ENCODE measurements at places on chromosomes 4 and X.

GRCh38 chr4:7103607-7104365 is 35.9 kb upstream of the GRPEL1 start:
- DNase-seq, result peak; percentile 81

DNA sequence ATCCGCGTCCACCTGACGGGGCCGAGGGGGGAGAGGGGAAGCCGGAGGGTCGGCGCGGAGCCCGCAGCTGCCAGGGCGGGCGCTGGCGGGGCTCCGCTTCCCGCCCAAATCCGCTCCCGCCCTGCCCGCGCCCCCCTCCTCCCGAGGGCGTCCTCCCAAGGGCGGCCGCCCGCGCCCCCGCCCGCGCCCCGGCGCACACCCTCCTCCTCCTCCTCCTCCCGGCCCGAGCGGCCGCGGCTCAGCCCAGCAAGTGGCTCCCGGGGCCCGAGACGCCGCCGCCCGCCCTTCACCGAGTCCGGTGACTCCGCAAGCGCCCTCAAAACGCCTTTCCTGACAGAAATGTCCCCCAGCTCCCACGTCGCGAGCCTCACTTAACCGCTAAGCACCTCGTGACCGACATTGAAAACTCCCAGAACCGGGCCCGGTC is 487 bp downstream of the HMGB2 start:
- DNase-seq, result peak; percentile 55

DNA sequence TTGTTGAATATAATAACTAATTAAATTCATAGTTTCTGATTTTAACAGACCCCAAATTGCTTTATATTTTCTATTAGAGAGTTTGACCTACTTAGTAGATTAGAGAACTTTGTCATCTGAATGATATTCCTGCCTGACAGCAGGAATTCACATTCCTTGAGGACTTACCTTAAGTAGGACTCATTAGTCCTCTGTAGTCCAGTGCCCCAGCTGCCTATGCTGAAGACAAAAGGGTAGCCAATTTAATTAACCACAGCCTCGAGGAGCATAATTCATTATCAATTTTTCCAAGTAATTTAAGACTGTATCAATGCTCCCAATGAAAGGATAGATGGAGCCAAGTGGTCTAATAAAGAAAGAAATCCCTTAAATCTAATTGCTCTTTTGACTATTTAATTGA is 1405.0 kb upstream of the IGFBP7 start:
- DNase-seq, result no peak

DNA sequence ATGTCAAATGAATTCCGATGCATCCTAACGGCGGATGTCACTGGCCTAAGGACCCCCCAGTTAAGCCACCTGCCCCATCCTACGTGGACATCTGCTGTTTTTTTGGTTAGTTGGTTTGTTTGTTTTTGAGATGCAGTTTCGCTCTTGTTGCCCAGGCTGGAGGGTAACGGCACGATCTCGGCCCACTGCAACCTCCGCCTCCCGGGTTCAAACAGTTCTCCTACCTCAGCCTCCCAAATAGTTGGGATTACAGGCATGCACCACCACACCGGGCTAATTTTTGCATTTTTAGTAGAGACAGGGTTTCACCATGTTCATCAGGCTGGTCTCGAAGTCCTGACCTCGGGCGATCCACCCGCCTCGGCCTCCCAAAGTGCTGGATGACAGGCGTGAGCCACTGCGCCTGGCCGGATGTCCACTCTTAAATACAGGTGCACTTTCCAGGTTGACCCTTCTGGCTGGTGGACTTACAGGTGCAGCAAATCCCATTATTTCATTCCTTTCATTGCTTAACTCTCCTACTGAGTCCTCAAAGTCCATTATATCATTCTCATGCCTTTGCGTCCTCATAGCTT is 206.2 kb downstream of the CRLF2 start:
- DNase-seq, result no peak

GRCh38 chr4:145552181-145552822 is 66.9 kb upstream of the MMAA start:
- no peak for DNase-seq

DNA sequence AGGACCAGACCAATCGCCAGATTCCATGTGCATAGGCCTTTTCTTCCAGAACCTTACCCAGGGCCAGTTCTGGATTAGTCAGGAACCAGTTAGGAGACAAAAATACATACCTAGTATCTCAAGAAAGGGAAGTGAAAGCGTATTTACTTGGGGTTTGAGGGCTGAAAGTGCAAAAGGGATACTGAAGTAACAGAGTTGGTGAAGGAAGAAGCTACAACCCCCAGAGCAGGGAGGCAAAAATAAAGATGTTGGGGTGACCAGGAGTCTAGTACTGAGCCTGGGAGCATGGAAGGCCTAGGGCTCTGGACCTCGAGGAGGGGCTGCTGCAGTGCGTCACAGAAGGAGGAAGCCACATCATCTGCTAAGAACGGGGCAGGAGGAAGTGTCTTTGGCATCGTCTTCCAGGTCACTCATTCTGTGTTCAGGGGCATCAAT is 38.3 kb downstream of the TKTL1 start:
- DNase-seq, result no peak

- DNase-seq, result no peak
Observed at GRCh38 chr4:90857081-90857820, 730.1 kb downstream of the CCSER1 start.

DNA sequence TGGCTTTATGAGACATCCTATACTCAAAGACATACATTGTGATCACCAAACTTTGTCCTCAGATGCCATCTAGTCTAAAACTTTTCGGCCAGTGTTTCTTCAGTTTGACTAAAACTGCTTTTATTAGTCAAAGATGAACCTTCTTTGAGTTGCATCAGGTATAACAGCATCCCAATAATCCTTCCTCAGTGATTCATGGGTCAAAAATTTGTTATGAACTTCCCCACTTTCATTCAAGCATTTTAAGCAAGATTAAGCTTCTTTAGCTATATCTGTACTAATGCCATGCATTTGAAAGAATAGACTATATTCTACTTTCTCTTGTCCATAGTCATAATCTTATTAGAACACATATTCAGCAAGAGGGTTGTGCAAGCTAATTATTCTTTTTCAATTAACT is 1070.4 kb upstream of the ADGRL3 start:
- DNase-seq, result no peak

- no peak for DNase-seq
Observed at GRCh38 chr4:67787311-67787710, 33.1 kb upstream of the GNRHR start.

DNA sequence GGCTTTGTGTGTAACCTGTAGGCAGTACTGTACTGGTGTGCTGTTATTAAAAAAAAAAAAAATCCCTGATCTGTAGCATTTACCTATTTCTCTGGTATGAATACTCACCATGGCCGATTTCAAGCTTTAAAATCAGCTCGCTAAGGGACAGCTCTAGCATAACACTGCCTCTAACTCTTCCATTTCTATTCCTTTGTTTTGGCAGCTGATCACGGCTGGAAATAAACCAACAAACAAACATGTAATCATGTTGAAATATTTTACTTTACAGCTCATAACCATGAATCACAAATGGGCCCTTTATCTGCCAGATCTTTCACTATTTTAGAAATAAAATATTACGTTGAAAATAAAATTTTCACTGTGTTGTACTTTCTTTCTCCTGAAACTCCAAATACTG is 60.5 kb upstream of the IL15 start:
- no peak for DNase-seq

- no peak for DNase-seq
Observed at GRCh38 chr4:102675141-102675540, 85.6 kb downstream of the MANBA start.

- DNase-seq, result no peak
Observed at GRCh38 chrX:79975605-79976004, 38.9 kb upstream of the TBX22 start.

GRCh38 chr4:143367863-143368262 is 31.2 kb downstream of the GAB1 start:
- DNase-seq, result no peak

GRCh38 chrX:2632533-2633504 is 58.3 kb upstream of the CD99 start:
- DNase-seq, result no peak

DNA sequence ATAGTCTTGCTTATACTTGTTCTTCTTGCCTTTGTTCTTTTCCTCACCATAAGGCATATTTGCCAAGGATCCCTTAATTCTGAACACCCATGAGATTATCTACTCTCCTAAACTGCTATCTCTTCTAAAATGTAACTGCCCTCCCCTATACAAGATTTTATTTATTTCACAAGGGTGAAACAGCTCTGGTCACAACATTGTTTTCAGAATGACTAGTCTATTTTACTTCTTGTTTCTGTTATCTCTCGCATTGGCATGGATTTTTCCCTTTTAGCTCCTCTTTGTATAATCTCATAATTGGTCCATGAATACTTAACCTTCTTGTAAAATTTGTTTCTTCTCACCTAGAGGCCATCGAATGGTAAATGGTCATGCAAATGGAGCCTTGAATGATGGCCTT is 17.2 kb upstream of the COL25A1 start:
- DNase-seq, result no peak

- DNase-seq, result no peak
Observed at GRCh38 chrX:44063606-44064005, 90.4 kb upstream of the NDP start.
